K562 (cell line): ENCODE measurements at places on chromosomes 6 and 20.
A peak's percentile ranks its signal among the peaks of the same experiment; 100 is the strongest.

GRCh38 chr20:37355252-37356180 is 9.6 kb downstream of the SRC start:
- no peaks in the 10 kb centered on the region for H3K27me3 ChIP-seq
- H3K4me3 ChIP-seq, result no peak overlapping the region
- no peaks in the 10 kb centered on the region for H3K36me3 ChIP-seq
- H3K4me1 ChIP-seq, result no peaks in the 10 kb centered on the region

DNA sequence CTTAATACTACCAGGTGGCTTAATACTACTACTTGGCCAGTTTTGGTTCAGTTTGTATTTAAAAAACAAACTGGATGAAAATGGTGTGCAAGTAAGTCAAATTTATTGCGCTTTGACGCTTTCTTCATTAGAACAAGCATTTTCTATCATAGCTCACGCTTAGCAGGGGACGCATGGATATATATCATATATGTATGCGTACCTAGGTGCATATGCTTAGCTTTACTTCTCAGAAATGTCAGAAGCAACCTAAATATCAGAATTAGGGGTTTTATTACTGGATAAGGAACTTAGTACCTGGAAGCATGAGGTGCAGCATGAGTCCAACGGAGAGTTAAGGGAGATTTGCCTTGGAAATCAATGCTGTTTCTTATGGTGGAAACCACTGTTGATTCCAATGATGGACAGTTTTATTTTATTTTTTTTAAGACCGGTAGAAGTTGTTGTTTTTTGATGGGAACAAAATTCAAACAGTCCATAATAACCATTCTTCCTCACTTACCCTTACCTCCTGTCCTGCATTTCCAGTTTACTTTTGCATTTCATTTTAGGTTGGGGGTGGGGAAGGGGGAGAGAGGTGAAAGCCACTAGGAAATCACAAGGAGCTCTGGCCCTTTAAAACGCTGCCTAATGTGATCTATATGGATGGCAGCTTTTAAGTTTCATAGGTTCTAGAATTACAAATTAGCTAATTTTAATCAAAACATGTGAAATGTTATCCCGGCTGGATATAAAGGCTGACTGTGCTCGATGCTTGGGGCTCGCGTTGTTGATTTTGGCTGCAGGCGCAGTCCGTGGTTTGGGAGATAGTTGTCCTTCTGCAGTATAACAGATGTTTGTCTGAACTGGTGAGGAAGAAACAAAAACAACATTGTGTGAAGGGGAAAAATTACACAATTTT is 2.1 kb downstream of the SOBP start:
- H3K4me3 ChIP-seq, result no peak overlapping the region
- DNase-seq, result no peak
- H3K27me3 ChIP-seq, result peaks cover 59% of the 10 kb centered on the region
- H3K36me3 ChIP-seq, result no peaks in the 10 kb centered on the region
- H3K4me1 ChIP-seq, result no peaks in the 10 kb centered on the region; the same call in 2 of the 3 replicates

DNA sequence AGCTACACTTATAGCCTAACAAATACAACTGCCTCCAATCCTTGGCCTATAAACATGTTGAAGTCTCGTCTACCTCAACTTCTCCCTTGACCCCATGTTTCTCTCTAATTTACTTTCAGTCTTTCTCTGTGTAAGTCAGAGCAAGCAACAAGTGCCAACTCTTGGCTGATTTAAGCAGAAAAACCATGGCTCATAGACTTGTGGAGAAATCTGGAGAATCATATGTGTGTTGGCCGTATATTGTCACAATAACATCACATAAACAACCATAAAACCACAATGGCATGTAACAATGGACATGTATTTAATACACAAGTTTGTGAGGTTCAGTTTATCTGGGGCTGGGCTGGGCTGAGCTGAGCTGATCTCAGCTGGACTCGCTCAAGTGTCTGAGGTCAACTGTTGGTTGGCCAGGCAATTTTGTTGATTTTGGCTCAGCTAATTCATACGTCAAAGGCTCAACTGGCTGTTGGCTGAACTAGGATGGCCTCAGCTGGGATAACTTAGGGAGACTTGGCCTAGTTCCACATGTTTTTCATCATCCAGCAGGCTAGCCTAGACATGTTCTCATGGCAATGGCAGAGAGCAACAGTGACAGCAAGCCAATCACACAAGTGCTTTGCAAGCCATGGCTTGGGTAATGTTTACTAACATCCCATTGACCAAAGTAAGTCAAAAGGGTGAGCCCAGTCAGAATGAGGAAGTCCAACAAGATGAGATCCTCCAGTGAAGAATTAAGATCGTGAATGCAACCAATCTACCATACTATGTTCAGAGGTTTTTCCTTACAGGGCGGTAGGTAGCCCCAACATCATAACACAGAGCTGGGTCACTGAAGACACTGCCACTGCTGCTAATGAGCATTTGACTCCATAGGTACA is 12.9 kb upstream of the TBC1D22B start:
- H3K4me3 ChIP-seq, result no peak overlapping the region
- peaks cover 25% of the 10 kb centered on the region for H3K4me1 ChIP-seq
- DNase-seq, result no peak

DNA sequence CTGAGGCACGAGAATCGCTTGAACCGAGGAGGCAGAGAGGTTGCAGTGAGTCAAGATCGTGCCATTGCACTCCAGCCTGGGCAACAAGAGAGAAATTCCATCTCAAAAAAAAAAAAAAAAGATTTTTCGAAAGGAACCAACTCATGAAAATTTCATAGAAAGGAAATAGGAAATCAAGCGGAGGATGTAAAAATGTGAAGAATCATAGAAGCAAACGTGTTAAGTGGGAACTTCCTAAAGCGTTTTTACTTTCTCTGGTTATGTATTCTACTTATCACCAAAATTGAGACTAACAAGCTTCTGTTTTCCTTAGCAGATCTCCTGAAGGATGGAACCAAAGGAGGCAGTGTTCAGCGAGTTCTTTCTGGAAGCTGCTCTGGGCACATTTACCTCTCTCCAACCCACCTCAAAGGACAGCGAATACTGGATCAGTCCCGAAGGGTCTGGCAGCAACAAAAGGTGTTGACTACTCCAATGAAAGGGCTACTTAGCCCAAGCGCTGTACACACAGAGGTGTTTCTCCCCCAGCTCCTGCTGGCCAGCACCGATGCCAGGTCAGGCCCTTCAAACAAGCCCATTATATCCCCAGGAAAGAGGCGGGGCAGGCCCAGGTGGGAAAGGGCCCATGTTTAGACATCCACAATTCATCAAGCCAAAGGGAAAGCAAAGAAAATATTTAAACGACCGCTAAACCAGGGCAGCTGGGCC is 327.5 kb upstream of the JARID2 start:
- no peak overlapping the region for H3K4me3 ChIP-seq
- no peak for DNase-seq
- H3K27ac ChIP-seq, result no peak overlapping the region
- H3K36me3 ChIP-seq, result no peaks in the 10 kb centered on the region

GRCh38 chr20:37777988-37778659 is 84.3 kb downstream of the CTNNBL1 start:
- no peaks in the 10 kb centered on the region for H3K27me3 ChIP-seq
- no peak for DNase-seq
- H3K36me3 ChIP-seq, result no peaks in the 10 kb centered on the region
- H3K4me3 ChIP-seq, result no peak overlapping the region
- H3K27ac ChIP-seq, result no peak overlapping the region
- H3K4me1 ChIP-seq, result no peaks in the 10 kb centered on the region

- H3K4me3 ChIP-seq, result peak overlapping the region; percentile 53
- no peaks in the 10 kb centered on the region; the same call in 2 of the 3 replicates for H3K27me3 ChIP-seq
- H3K4me1 ChIP-seq, result peaks cover 12% of the 10 kb centered on the region; the same call in 2 of the 3 replicates
- H3K27ac ChIP-seq, result peak overlapping the region; percentile 44; the same call in 1 of the 3 replicates
- no peak for DNase-seq
- H3K36me3 ChIP-seq, result no peaks in the 10 kb centered on the region
These were observed 33.6 kb upstream of the ID4 start for GRCh38 chr6:19803331-19804204.

DNA sequence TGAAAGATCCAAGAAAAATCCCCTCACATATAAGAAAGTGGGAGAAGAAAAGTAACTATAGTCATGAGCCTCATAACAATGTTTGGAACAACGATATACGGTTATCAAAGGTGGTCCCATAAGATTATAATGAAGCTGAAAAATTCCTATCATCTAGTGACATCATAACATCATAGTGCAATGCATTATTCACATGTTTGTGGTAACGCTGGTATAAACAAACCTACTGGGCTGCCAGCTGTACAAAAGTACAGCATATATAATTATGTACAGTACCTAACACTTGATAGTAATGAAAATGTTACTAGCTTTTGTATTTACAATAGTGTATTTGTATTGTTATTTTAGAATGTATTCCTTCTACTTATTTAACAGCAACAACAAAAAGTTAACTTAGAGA is 240.7 kb downstream of the RNGTT start:
- no peaks in the 10 kb centered on the region for H3K36me3 ChIP-seq
- DNase-seq, result no peak
- no peak overlapping the region for H3K27ac ChIP-seq
- H3K27me3 ChIP-seq, result no peaks in the 10 kb centered on the region
- H3K4me1 ChIP-seq, result no peaks in the 10 kb centered on the region; the same call in 2 of the 3 replicates
- no peak overlapping the region for H3K4me3 ChIP-seq

GRCh38 chr6:161033667-161034066 is 42.1 kb downstream of the MAP3K4 start:
- H3K4me3 ChIP-seq, result no peak overlapping the region
- H3K36me3 ChIP-seq, result peaks cover 42% of the 10 kb centered on the region

DNA sequence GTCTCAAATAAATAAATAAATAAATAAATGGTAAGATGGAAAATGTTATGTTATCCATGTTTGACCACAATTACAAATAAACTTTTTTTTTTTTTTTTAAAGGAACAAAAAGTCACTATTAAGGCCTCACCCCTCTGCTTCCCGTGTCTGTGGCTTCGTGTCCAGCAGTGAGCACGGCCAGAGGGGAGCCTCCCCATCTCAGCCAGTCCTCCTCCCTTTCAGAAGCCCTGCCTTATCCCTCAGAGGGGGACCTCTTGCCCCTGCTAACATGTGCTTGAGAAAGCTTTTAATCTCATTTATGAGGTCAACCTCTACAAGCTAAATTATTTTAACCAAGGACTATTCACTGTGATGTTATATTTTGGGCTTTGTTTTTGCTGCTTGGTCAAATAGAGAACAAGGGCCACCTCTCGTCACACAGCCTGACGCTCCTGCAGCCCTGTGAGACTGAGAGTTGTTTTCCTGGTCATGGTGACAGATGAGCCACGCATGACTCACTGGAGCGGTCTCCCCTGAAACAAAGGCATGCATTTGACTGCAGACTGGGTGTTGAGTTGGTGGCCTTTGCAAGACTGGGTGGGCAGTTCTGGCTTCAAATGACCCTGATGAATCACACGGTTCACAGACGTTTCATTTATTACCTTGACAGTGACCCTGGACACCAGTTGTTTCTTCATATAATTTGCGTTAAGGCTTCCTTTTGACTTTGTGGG is 131.8 kb downstream of the TIAM2 start:
- H3K4me3 ChIP-seq, result no peak overlapping the region
- H3K27ac ChIP-seq, result no peak overlapping the region
- no peaks in the 10 kb centered on the region for H3K4me1 ChIP-seq
- peak; percentile 35 for DNase-seq
- H3K27me3 ChIP-seq, result peaks cover 78% of the 10 kb centered on the region
- H3K36me3 ChIP-seq, result no peaks in the 10 kb centered on the region

GRCh38 chr6:125165256-125165655 is 11.7 kb downstream of the TPD52L1 start:
- H3K36me3 ChIP-seq, result peaks cover 3% of the 10 kb centered on the region; the same call in 1 of the 3 replicates

DNA sequence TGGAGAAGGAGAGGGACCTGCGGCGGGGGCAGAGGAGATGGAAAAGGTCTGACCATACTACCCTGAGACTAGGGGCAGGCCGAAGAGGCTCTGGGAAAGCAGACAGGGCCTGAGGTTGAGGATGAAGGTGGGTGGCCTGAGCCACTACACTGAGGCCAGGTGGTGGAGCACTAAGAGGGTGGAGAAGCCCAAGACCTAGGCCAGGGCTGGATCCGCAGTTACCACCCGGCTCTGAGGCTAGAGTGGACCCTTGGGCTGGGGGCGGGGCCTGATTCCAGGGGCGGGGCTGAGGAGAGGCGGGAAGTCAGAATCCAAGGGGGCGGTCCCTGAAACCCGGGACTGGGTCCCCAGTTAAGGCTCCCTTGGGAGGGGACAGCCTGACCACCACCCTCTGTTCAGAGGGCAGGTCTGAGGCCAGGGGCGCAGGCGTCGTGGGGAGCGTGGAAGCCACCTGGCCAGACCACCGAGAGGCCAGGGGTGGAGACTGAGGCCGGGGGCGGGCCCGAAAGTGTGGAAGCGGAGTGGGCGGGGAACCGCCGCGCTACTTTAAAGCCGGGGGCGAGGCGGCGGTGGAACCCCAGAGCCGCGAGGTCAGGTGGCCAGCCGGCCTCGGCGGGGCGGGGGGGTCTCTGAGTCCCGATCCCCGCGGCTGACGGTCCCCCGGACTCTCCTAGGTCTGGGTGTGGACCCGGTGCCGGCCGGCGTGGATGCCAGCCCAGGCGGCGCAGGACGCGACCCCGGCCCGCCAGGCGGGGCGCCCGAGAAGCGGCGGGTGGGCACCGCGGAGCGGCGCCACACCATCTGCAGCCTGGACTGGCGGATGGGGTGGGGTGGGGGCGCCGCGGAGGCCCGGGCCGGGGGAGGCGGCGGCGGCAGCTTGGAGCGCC is 8.3 kb downstream of the CCM2L start:
- H3K4me3 ChIP-seq, result peak overlapping the region; percentile 50
- H3K27me3 ChIP-seq, result peaks cover 27% of the 10 kb centered on the region
- H3K27ac ChIP-seq, result no peak overlapping the region
- H3K36me3 ChIP-seq, result no peaks in the 10 kb centered on the region
- H3K4me1 ChIP-seq, result peaks cover 6% of the 10 kb centered on the region; the same call in 2 of the 3 replicates

DNA sequence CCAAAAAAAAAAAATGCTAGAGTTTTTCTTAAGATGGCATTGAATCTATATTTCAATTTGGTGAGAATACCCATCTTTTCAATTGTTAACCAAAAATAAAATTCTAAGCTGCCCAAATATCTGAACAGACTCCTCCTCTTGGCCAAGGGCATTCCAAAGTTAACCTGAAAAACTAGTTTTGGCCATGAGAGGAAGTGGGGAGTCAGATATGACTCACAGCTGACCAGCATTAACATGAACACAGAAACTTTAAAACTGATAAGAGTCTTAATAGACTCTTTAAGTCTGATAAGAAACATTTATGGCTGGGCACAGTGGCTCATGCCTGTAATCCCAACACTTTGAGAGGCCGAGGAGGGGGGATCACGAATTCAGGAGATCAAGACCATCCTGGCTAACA is 171.3 kb downstream of the FAXC start:
- DNase-seq, result no peak
- no peaks in the 10 kb centered on the region for H3K36me3 ChIP-seq
- no peaks in the 10 kb centered on the region for H3K4me1 ChIP-seq
- H3K27ac ChIP-seq, result no peak overlapping the region

- no peak overlapping the region for H3K27ac ChIP-seq
- peaks cover 28% of the 10 kb centered on the region for H3K4me1 ChIP-seq
- no peak for DNase-seq
- no peak overlapping the region for H3K4me3 ChIP-seq
These were observed 13.2 kb upstream of the HELZ2 start for GRCh38 chr20:63587256-63587655.

- peak; percentile 89 for DNase-seq
- H3K36me3 ChIP-seq, result no peaks in the 10 kb centered on the region
- H3K4me3 ChIP-seq, result peak within 1 kb of the TSS; percentile 64
- no peaks in the 10 kb centered on the region; the same call in 2 of the 3 replicates for H3K4me1 ChIP-seq
- peak within 1 kb of the TSS; percentile 12; the same call in 1 of the 3 replicates for H3K27ac ChIP-seq
- H3K27me3 ChIP-seq, result no peaks in the 10 kb centered on the region
These were observed at the start of gene CD83 for GRCh38 chr6:14117158-14118090. CD83 (plus strand) TSS chr6:14117772; CDS start chr6:14117812, 40 bp downstream.

- H3K4me3 ChIP-seq, result no peak overlapping the region
- no peaks in the 10 kb centered on the region for H3K4me1 ChIP-seq
- no peaks in the 10 kb centered on the region for H3K36me3 ChIP-seq
- H3K27ac ChIP-seq, result no peak overlapping the region
- no peaks in the 10 kb centered on the region for H3K27me3 ChIP-seq
These were observed 71.4 kb downstream of the ADGB start for GRCh38 chr6:146670161-146670560.
